ENCODE measurements at places on chromosomes 6 and 20.
A peak's percentile ranks its signal among the peaks of the same experiment; 100 is the strongest.

GRCh38 chr20:5990946-5991345, 40.5 kb downstream of the MCM8 start:
- DNase-seq = no peak

DNA sequence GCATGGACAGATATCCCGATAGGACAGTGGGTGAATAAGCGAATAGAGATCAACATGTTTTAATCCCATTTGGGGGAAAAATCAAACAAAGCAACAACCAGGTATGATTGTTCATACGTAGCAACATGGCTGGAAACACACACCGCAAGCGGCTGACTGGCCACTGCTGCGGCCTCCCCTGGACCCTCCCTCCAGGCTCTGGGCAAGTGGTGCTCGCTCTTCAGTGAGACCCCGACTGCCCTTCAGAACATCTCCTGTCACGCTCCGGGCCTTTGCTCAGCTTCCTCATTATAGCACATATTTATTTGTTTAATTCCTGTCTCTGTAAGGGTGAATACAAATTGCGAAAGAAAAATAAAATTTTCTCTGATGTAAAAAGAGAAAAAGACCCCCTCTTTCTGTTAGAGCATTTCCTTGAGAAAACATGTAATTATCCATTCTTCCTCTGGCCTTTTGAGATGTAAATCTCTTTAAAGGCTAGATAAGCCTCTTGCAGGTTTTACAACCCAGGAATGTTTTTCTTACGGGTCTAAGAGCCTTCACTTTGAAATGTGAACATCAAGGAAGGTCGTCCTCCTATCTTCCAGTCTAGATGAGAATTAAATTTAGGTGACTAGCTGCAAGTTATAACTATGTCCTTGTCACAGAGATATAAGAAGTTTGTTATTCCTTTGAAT, 11.0 kb upstream of the FAM210B start:
- no peak for DNase-seq

GRCh38 chr6:54315656-54316055, 7.4 kb downstream of the TINAG start:
- DNase-seq = no peak

- DNase-seq = no peak
These were observed 19.1 kb downstream of the TGM3 start for GRCh38 chr20:2314759-2315439.

DNA sequence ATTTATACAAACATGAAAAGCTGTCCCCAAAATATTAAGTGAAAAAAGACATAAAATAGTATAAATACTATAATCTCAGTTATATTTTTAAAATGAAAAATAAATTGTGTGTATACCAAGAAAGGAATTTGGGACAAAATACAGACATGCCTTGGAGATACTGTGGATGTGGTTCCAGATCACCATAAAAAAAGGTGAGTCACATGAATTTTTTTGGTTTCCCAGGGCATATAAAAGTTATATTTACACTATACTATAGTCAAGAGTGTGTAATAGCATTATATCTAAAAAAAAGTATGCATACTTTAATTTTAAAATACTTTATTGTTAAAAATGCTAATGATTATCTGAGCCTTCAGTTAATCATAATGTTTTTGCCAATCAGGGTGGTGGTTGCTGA, 17.4 kb upstream of the SDHAF4 start:
- DNase-seq = no peak

DNA sequence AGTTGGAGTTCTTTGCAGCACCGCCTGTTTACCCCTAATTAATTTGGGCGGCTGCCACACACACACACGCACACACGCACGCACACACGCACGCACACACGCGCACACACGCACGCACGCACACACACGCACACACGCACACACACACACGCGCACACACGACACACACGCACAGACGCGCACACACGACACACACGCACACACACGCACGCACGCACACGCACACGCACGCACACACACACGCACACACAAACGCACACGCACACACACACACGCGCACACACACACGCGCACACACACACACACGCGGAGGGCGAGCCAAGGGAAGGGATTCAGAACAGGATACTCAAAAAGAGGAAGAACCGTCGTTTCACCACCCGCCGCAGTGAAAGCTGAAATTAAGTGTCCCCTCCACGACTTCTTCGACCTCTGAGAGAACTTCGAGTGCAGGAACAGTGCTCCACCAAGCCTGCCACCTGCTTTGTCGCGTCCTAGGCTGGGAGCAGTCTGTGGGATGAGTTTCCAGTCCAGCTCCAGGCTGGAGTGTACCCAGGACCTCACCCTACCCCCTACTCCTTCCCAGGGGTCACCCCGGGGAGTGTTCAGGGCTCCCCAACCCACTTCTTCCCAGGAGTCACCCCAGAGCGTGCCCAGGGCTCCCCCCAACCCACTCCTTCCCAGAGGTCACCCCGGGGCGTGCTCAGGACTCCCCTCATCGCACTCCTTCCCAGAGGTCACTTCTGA, 1.1 kb downstream of the RNASET2 start:
- DNase-seq = peak; percentile 61

- DNase-seq = no peak
These were observed 3.2 kb downstream of the PSORS1C2 start for GRCh38 chr6:31135710-31136109.

Measured in memory B cell (primary cell).